D341Med (cell line): ENCODE measurements at places on chromosomes 5 and 9.

DNA sequence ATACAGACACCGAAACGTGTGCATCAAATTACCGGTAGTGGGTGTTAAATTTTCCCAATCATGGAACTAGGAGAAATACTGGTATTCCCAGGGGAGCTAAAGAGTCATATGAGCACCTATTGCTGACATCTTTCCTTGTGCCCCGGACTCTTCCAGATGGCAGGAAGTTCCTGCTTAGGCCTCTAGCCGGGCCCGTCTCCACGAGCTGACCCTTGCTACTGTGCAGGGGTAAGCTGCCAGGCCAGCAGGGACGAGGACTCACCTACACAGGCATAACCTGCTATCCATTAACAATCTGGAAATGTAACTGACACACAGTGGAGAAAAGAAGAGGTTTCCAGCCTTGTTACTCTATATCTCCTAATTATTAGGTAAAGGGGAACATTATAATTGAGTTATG is 16.2 kb upstream of the SSBP2 start:
- DNase-seq = no peak

GRCh38 chr9:137067860-137068538 is 2.4 kb downstream of the SAPCD2 start:
- peak; percentile 86 for DNase-seq

GRCh38 chr5:133386662-133387061 is 225.7 kb downstream of the FSTL4 start:
- no peak for DNase-seq

- DNase-seq = no peak
Measured at GRCh38 chr9:137798901-137799629, 78.5 kb upstream of the CACNA1B start.

GRCh38 chr9:8888591-8888990 is 1089.0 kb upstream of the DMAC1 start:
- no peak for DNase-seq

DNA sequence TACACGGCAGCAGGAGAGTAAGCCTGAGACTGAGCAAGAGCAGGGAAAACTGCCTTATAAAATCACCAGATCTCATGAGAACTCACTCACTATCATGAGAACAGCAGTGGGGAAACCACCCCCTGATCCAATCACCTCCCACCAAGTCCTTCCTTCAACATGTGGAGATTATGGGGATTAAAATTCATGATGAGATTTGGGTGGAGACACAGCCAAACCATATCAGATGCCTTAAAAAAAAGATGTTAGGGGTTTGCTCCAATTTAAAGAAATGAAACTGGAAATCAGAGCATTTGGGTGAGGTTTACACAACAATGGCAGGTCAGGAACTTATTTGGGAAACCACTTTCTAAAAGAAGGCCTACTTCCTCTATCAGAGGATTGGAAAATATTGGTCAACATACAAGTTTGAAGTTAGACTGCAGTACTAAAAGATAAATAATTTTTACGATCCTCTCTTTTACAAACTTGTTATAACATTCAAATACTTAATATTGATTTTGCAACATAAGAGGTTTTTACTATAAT is 105.1 kb downstream of the FBN2 start:
- no peak for DNase-seq

- DNase-seq = no peak
Measured at GRCh38 chr5:85173469-85173868, 788.8 kb upstream of the EDIL3 start.

GRCh38 chr9:95132366-95133324 is 184.9 kb downstream of the FANCC start:
- no peak for DNase-seq

DNA sequence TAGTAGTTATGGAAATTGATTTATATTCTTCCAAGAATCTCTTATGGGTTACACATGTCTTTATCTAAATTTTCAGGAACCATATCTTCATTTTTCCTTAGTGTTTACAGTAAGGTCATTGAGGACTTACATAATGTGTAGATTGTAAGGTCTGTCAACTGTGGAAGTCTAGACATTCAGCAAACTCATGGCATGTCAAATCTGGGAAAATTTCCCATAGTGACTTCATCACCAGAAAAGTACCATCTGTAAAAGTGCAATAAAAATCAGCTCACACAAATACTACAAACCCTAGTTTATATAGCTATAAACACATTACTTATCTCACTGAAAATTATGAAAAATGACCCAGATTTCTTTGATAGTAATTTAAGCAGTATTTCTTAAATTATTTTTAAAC is 419.4 kb downstream of the MTRR start:
- no peak for DNase-seq

- DNase-seq = no peak
Measured at GRCh38 chr9:81814401-81814793, 113.8 kb upstream of the SPATA31D4 start.

GRCh38 chr9:75918909-75919308 is 28.4 kb downstream of the PCSK5 start:
- no peak for DNase-seq

DNA sequence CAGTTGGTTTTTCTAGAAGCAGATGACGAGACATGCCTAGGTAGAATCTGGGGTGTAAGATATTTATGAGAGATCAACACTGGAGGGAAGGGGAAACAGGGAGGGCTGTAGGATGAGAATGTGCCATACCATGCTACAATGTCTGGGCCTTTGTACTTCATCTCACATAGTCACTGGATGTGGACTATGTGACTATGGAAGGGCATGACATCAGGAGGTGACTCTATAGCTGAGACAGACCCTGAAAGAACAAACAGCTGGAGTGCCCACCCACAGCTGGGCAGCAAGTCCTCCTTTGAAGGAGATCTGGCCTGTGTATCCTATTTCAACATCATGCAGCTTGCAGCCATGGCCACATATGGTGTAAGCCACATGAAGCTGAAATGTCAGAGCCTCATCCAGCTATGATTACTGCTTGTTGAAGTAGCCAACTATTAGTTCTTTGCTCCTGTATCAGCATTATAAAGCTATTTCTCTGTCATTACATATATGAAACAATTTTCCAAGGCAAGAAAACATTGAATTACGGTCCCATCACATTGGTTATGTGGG is 46.2 kb upstream of the KIF2A start:
- DNase-seq = no peak

GRCh38 chr5:151074557-151074956 is 6.3 kb downstream of the TNIP1 start:
- DNase-seq = no peak

DNA sequence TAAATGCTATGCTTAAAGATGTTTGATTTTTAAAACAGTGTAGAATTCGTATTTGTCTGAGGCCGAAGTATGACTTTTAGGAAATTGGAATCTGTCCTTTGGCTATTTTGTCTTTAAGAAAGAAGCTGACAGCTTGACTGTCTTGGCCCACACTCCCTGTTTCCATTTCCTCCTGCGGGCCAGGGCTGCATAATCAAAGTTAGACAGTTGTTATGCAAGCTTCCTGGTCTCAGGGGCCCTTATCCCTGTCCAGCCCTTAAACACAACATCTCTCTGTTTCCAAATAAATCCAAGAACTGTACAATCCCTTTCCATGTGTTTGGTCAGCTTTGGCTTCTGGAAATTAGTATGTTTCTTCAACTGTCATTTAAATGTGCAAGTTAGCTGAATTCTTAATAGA is 54.6 kb upstream of the ECM2 start:
- no peak for DNase-seq

- no peak for DNase-seq
Measured at GRCh38 chr5:87127426-87127825, 140.3 kb upstream of the RASA1 start.

DNA sequence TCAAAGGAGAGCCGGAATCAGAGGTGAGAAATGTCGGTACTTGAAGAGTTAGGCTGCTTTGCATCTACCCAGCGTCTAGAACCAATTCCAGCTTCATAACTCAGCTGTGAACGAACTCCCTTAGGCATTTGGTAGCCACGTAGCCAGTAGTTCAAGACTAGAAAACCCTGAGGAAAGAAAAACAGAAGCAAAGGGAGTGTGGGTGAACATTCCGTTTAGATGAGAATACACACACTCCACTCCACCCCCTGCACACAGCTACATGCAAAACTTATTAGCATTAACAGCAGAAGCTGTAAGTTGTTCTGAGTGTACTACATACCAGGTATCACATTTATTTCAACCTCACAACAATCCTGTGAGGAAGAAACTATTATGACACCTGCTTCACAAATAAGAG is 78.3 kb downstream of the SMIM23 start:
- DNase-seq = no peak

DNA sequence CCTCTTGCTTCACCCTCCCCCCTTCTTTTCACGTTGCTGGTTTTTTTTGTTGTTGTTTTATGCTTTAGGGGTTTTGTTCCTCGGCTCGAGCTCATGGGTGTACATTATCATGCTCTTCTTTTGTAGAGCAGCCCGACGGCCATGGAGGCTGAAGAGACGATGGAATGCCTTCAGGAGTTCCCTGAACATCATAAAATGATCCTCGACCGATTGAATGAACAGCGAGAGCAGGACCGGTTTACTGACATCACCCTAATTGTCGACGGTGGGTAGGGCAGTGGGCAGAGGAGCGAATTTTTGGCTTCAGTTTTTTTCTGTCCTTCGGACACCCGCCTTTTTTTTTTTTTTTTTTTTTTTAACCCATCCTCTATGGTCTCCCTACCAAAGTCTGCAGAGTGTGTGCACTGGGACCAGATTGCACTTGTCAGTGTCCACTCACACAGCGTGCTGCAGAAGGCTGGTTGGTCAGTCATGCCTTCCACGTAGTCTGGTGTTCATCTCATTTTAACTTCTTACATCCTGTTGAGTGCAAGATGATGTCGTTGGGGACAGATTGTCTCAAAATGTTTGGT is 1.3 kb downstream of the ZNF131 start:
- peak; percentile 25 for DNase-seq

DNA sequence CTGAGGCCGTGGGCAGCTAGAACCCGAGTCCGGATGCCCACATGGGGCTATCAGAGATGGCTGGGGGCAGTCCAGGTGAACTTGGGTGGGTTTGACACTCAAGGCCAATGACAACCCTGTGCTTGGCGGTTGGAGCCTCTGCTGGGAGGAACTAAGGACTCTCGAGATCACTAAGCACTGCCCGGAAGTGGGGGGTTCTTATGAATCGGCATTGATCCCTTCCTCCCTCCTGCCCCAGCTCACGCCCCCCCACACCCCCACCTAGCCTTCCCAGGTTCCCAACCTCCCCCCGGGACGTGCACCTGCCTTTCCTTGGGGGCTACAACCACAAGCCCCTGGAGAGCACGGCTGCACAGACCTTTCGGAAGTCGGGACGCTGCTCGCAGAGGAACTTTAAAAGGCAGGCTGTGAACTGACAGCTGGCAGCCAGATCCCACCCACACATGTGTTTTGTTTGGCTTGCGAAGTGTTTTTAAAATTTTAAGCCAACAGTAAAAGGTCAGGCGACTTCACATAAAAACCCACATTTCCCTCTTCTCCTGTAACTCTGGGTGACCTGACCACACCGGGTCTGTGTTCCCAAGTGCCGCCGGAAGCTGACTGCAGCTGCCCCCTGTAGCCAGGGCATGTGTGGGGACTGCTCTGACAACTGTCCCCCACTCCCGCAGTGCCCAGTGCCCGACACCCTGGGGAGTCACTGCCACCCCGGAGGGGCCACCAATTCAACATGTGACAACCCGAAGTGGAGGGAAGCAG is 5.1 kb upstream of the RALGDS start:
- DNase-seq = no peak

GRCh38 chr5:54401515-54401914 is 54.0 kb upstream of the HSPB3 start:
- DNase-seq = no peak

GRCh38 chr5:116421080-116421629 is 153.5 kb downstream of the SEMA6A start:
- no peak for DNase-seq

DNA sequence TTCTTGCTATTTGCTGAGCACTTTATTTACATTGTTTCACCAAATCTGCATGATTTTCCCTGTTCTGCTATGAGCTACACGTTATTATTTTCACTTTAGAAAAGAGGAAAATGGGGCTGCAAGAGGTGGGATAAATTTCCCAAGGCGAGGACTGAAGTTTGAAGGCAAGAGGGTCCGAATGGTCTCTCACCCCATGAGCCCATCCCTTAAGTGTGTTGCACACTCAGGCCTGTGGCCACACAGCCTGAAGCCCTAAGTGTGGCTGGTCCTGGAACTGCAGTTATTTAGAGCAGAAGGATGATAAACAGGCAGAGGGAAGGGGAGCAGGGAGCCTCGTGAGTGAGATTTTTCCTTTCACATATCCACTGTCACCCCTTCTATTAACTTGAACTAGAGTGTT is 7.8 kb downstream of the PDE8B start:
- DNase-seq = peak; percentile 50

DNA sequence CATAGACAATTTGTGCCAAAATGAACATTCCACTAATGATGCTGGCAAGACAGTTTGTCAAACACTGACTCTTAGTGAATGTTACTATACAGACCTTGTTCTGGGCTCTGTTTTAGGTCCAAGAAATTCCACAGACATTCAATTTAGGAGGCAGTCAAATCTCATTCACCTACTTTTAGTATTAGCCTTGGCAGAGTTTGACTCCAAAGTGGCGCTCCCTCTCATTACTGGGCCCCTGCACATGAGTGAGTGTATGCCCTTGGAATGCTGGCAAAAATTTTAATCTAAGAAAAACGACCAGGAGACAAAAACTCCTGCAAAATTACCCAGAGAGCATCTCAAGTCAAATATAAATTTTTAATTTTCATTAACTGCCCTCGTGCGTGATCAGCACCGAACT is 94.9 kb upstream of the SLC27A6 start:
- no peak for DNase-seq

DNA sequence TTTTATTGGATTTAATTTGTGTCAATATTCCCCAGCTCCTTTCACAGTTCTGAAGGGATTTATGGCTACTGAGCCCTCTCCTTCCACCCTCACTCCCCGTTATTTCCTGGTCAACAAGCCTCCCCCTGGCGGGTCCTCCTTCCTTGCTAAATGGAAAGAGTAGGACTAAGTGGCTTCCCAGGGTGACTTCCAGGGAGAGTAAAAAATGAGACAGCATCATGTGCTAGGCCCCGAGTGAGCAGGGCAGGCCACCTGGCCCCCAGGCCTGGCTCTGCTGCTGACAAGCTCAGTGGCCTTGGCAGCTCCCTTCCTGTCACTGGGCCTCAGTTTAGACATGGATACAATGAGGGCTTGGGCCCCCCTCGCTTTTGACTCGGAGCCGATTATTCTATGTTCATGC is 201.3 kb downstream of the HSPA4 start:
- no peak for DNase-seq

DNA sequence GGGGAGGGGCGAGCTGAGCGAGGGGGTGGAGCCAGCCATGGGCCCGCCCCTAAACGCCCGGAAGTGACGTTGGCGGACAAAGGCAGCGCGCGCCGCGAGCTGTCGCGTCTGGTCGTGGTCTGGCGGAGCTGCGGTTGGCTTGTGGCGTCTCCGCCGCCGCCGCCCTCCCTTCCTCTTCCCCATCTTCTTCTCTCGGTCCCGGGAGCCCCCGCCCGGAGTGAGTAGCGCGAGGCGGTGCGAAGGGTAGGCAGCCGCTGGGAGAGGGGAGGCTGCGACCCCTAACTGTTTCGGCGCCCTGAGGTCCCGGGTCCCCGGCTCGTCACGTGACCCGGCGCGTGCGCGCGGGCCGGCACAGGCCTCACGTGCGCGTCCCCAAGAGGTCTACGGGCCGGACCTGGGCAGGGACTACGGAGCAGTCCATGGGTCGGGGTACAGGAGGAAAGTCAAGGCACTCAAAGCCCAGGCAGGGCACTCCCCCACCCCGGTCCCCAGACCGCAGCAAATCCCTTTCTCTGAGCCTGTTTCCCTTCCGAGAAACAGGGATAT is at the start of gene NTMT1:
Gene NTMT1, plus strand, starts transcription at position 85 of the 546 bp plus-strand sequence. CDS start 6,541 bp downstream, outside the sequence.
- DNase-seq = peak; percentile 95

GRCh38 chr9:93955111-93955980 is at the start of gene BARX1:
TSS of gene BARX1 (minus strand) at chr9:93955355. CDS start at chr9:93955146, 209 bp downstream.
- peak; percentile 63 for DNase-seq
